NCI-H526 treated with DMSO at 0.1 percent for 48 hours (cell line): ENCODE measurements at places on chromosomes 3 and 15.
A peak's percentile ranks its signal among the peaks of the same experiment; 100 is the strongest.

DNA sequence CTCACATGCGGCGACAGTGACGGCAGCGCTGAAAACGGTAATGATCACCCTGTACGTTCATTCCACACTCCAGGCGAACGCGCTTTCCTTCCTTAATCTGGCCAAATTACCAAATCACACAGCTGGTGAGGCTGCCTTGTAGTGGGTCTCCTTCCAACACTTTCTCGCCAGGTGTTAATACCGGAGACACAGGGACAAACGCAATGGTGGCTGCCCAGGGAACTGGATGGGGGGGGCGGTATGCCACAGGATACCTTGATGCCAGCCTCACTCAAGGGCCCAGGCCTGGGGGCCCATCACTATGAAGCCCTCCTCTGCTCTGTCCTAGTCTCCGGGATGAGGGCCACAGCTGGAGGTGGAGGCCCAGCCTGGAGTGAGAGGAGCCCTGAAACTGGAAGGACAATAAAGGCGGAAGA lies 1.4 kb upstream of the CAMK2N2 start:
- peak; percentile 14 for DNase-seq

- no peak for DNase-seq
Observed at GRCh38 chr3:169158379-169158778, 505.1 kb downstream of the MECOM start.

DNA sequence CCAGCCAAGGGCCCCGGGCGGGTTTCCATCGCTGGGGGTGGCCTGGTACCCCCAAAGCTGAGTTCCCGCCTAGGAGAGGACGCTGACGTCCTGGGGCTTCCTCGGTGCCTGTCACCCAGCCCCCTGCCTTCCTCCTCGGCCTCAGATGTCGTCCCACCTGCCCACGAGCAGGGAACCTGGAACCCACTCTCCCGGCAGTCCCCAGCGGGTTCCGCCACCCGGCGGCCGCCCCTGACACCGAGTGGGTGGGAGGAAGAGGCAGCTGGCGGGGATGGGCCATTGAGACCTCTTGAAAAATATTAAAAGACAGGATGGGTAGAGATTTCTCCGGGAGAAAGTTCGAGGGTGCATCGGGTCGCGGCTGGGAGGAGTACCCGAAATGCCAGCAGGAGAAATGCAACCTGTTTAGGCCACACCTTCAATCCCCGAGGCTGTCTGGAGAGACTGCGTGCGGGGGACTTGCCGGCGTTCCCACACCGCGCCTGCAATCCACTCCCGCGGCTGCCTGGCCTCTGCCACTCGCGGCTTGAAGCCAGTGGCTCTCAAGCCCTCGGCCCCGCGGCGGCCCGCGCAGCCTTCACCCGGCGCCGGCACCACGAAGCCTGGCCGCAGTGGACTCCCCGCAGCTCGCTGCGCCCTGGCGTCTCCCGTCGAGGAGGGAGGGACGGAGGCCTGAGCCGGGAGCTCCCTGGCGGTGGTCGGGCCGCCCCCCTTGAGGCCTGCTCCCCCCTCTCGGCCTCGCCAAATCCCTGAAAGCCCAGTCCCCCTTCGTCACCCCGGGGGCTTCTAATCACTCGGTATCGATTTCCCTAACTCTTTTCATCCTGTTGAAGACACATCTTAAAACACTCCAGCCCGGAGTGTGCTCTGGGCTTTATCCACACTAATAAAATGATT lies 8.6 kb upstream of the NR2F2 start:
- DNase-seq: peak; percentile 1

DNA sequence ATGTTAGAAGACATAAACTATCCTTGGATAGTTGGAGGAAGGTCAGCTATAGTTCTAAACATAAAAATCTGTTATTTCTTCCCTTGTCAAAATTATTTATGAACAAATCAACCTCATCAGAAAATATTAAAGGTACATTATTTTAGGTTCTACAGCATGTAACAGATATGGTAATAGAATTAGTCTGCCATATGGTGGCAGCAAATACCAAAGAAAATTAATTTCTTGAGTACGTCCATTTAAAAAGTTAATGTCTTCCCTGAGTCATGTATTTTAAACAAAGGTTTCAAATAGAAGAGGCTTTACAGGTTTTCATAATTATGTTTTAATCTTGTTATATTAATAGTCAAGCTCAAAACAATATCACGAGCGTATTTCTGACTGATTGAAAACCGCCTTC lies 17.9 kb upstream of the ANKRD28 start:
- peak; percentile 21 for DNase-seq

GRCh38 chr3:105093371-105094252 lies 273.1 kb upstream of the ALCAM start:
- DNase-seq: no peak

DNA sequence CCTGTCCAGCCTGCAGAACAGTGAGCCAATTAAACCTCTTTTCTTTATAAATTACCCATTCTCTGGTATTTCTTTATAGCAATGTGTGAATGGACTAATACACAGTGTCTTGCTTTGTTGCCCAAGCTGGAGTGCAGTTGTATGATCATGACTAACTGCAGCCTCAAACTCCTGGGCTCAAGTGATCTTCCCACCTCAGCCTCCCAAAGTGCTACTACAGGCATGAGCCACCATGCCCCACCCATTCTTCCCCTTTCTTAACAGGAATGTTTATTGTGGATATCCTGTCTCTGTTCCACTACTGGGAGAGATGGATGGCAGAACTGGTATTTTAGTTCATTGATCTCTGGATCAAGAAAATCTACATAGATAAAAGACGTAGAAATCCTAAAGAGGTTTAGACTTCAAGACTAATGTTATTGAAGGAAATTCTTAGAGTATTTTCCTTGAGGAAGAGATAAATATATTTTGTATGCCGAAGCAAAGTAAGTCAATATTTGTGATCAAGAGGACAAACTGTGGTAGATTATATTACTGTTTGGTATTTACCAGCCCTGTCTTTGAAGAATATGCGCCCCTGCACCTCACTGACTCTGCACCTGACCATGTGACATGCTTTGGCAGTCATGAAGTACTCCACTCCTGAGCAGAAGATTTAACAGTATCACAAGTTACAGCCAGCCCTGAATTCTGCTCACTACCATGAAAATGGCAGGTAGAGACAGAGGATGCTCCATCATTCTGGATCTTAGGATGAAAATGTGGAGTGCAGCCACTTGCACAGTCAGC lies 42.9 kb downstream of the UACA start:
- no peak for DNase-seq

- DNase-seq: no peak
Observed at GRCh38 chr15:50355980-50356379, 982 bp upstream of the GABPB1 start.

DNA sequence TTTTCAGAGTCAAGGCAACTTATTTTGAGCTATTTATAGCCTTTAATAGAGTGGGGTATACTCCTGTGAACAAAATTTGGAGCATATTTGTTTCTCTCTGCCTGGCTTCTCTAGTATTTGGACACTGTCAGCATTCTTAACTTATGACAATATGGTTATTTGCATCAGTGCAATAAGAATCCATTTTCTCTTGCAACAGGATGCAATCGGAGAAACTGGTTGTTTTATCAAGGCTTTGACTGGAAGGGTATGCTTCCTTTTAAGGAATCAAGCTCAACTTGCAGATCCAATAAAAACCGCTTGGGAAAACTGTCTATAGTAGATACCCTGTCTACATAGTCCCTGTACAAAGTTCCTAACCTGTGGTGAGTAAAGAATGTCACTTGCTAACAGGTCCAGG lies 106.7 kb downstream of the DPH6 start:
- no peak for DNase-seq

- DNase-seq: no peak
Observed at GRCh38 chr15:74804935-74805334, 7.7 kb upstream of the LMAN1L start.

- DNase-seq: no peak
Observed at GRCh38 chr3:23113455-23114171, 89.5 kb upstream of the UBE2E2 start.

GRCh38 chr15:64008177-64008576 lies 38.1 kb downstream of the DAPK2 start:
- no peak for DNase-seq

GRCh38 chr3:62502315-62503300 lies 129.3 kb upstream of the FEZF2 start:
- no peak for DNase-seq

DNA sequence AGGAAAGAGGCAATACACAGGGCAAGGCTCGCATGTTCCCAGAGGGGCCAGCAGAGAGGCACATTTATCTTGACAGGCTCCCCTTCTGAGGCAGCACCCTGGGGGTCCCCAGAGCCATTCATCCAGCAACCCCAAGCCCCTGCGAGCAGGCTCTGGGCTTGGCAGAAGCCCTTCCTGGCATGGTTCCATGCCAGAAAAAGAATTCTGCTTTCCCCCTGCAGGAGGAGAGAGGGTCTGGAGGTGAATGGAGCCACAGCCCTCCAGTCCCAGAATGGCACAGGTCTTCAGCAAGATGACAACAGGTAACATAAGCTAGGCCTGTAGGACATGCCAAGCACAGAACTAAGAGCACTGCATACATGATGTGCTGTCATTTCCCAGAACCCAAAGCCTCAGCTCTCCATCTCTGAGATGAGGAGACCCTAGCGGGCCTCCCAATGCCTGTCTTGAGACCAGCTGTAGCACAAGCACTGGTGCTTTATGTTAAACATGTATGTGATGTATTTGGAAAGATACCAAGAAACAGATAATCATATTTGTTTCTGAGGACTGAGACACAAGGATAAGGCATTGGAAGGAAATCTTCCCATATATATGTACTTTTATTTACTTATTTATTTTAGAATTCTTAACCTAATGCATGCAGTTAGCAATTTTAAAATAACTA lies 121.6 kb downstream of the ALDH1A2 start:
- no peak for DNase-seq

DNA sequence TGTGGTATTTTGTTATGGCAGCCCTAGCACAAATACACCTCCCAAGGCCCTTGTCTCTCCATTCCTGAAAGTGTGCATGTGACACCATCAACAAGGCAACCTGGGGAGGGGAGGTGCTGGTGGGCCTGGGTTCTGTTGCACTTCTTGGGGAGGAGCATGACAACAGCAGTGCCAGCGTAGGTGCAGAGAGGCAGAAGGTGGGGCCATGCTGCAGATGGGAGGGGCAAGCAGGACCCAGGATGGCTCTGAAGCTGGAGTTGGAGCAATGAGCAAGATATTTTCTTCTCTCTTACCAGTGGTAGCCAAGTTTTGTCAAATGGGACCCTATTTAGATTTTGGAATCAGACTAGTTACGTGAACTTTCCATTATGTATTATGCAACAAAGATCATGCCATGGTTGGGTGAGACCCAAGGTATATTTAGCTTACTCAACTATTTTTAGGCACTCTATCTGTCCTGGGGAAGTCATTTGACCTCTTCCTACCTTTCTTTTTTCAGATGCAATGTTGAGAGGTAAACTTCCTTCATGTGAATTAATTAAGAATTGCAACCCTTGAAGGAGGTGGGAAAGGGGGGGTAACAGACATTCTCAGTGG lies 3.4 kb downstream of the FYCO1 start:
- no peak for DNase-seq

- no peak for DNase-seq
Observed at GRCh38 chr3:40042752-40043443, 233.5 kb downstream of the MYRIP start.

GRCh38 chr3:126851934-126852333 lies 131.0 kb upstream of the PLXNA1 start:
- DNase-seq: no peak

DNA sequence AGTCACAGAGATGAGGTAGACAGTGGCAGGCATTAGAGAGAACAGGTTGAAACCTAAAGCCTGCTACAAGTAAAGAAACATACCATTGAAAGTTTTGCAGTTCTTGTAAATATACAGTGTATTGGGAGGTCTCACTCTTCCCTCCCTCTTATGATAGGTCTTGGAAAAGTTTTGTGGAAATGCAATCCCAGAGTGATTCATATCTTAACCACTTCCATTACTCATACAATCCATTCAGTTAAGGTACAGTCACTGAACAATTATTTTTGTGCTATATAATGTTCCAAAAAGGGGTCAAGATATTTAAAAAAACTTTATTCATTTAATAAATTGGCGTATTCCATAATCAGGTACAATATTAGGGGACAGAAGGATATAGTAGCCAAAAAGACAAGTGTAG lies 737.7 kb upstream of the ALCAM start:
- DNase-seq: no peak

DNA sequence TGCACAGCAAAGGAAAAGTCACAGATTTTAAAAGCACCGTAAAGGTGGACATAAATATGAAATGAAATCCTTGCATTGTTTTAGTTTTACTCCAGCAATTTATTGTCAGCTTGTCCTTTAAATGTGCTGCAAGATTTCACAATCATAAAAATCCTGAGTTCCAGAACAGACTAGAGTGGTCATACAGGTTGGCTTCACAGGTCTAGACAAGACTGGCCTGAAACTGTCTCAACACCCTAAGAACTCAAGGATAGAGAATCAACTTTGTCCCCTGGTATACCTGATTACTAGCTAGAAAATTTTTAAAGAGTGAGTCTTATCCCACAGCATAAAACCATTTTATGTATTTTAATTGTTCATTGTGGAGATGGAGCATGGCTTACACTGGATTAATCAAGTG lies 521.7 kb upstream of the MCTP2 start:
- no peak for DNase-seq

DNA sequence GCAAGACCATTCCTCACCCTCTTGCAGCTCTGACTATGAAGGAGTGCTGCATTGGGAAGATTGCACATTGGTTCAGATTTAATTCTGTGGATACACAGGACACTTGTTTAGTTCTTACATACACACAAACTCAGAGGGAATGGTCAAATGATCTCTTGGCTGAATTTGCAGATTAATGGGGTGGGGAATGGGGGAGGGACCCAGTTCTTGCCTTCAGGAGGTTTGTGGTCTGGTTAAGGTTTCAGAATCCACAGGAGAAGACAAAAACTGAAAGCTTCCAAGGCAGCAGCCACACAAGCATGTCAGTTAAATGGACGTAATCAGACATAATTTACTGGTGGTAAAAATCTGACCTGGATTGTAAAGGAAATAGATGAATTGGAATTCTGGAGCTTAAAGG lies 257.1 kb upstream of the ROPN1 start:
- no peak for DNase-seq

DNA sequence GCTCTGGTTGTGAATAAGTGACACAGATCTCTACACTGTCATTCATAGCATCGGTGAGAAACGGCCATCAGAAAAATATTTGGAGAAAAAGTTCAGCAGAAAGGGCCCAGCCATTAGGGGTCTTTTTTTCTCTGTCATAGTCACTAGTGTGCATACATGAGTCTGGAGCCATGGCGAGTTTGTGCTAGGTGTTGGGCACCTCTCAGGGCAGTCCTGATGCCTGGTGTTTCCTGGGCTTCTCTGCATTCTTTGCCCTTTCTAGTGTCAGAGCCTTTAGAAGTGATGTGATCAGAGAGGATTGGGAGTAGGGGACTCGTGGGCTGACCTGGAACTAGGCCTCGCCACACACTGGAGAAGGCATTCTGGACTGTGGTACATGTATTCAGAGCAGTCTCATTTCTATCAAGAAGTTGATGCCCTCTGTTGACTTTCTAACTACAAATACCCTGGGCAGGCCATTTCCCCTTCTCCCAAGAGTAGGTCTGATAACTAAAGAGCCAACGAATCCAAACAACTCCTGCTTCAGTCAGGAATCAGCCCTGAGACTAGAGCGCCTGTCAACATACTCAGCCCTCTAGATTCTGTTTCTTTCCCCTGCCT lies 1.6 kb downstream of the KY start:
- DNase-seq: no peak
